Effector CD8-positive, alpha-beta T cell (primary cell): ENCODE measurements at places on chromosomes 4 and X.
A peak's percentile ranks its signal among the peaks of the same experiment; 100 is the strongest.

DNA sequence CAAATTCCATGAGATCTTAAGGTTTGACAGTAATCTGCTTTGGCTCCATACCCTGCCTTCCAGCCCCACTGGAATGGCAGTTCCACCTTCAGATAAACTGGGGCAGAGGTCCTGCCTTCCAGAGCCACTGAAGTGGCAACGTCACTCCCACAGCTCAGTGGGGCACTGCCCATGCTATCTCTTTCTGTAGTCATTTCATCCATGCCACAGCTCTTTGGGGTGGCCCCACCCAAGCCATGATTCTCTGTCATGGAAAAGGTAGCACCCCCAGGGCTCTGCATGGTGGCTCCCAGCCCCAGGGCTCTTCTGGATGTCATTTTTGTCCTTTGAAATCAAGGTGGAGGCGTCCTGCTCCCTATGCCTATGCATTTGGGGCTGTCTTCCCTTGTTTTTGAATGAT lies 596.5 kb downstream of the SPOCK3 start:
- no peak for DNase-seq

DNA sequence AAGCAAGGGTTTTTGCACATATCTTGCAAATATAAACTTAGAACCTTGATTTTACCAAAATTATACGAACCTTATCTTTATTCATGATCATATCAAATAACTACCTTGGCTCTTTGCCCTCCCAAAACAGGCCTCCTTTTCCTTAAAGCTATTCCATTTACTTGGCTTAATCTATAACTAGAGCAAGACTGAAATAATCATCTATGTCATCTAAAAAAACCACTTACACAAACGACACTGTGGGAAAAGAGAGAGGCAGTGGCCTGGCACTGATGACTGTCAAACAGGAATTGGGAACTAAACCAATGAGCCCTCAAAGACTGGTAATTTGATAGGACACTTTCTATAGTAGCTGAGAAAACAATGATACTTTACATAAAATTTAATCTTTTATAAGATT lies 11.7 kb upstream of the PTPN13 start:
- no peak for DNase-seq

DNA sequence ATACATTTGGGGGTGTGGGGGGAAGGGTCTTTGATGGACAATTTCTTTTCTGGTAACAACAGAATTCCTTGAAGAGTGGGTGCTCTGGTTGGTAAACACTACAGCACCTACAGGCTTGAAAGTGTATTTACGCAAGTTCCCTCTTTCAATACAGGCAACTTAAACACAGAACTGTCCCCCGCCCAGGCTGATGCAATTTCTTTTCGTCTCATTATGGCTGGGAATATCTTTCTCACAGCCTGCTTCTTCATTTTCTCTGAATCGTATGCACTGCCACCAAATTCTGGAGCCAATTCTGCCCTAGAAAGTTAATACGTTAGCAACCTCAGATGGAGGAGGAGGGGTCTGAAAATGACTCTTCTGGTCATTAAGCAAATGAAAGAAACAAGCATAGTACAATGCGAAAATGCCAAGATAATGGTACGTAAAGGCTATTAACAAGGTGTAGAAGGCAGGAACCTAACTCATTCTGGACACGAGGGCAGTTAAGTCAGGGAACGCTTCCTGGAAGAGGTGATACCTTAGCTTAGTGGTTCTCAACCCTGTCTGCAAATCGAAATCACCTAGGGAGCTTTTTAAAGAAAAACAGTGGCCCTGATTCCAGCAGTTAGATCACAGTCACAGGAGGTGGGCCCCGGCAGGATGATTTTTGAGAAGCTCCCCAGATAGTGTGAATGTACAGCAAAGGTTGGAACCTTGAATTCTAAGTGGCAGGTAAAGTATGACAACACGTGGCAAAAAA lies 1.0 kb downstream of the AGA start:
- DNase-seq, result no peak

DNA sequence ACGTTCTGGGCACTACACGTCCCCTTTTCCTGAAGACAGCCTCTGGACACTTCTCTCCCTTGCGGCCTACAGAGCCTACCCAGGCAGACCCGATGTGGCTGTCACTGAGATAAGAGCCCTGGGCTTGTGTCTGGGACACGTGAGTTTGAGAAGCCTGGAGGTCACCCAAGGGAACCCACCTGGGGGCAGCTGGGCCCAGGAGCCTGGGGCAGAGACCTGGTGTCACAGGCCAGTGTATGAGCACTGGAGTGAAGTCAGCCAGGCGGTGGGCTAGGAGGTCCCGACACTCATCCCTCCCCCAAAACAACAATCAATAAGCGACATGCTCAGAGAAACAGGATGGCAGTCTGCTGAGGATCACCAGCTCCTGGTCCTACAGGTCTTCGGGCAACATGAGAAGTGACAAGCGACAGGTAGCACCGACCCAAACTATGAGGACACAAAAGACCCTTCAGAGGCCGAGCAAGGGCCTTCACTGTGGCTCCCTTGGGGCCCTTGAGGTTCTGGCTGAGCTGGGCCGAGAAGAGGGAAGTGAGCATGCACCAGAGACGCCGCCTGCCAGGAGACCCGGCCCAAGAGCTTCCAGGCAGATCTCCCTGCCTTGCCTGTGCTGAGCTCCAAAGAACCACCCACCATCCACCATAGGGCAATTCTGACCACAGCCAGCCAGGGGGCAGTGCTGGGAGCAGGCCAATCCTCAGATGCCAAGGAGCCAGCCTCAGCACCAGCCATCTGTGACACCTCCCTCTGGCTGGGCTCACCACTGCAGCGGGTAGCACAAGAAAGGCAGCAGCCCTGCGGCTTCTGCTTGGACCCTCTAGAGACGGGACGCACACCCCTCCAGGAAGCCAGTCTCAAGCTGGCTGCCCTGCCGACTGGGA lies 11.0 kb upstream of the DUSP9 start:
- no peak for DNase-seq

DNA sequence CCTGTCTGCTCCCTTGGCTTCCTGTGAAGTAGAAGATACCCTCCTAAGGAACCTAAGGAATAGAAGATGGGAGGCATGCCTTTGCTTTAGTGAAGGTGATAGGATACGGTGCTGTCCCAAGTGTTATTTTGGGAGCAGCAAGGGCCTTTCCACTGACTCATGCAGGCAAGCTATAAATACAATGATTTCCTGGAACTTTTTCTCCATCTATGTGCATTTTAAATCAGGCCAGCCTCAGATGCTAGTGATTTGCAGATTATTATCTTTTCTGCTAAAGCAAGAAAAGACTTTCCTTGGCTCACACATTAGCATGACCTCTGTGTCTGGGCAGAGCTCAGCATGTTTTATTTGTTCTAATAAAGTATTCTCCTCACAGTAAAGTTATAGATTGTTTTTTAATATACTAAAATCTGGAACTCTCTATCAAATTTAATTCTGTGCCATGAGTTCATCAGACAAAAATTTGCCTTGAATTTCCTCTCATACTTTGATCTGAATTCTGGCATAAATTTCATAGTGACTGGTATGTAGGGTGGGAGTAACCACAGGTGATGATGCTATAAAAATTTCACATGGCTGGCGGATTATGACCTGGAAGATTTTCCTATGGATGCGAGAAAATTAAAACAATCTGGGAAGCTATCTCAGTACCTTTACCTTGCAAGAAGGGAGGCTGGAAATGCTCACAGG lies 131.7 kb downstream of the REPS2 start:
- no peak for DNase-seq

- no peak for DNase-seq
Measured at GRCh38 chrX:86946569-86946968, 571.0 kb upstream of the KLHL4 start.

- DNase-seq, result no peak
Measured at GRCh38 chr4:113952452-113953029, 26.9 kb downstream of the ARSJ start.

DNA sequence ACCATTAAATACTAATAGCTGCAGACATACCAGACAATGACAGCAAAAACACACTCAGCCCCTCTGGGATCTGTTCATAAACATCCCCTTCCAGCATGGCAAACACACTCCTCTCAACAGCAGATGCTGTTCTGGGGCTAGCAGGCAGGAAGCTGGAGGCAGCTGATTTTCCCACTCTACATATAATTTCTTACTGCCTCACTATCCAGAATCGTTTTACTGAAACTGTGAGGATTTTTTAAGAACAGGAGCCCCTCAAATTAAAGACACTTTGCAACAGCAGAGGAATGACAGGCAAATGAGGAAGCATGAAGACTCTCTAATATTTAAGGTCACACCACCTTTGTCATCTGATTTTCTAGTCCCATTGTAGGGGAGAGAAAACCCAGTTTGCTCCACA lies 2.2 kb downstream of the MAPK10 start:
- DNase-seq, result no peak

DNA sequence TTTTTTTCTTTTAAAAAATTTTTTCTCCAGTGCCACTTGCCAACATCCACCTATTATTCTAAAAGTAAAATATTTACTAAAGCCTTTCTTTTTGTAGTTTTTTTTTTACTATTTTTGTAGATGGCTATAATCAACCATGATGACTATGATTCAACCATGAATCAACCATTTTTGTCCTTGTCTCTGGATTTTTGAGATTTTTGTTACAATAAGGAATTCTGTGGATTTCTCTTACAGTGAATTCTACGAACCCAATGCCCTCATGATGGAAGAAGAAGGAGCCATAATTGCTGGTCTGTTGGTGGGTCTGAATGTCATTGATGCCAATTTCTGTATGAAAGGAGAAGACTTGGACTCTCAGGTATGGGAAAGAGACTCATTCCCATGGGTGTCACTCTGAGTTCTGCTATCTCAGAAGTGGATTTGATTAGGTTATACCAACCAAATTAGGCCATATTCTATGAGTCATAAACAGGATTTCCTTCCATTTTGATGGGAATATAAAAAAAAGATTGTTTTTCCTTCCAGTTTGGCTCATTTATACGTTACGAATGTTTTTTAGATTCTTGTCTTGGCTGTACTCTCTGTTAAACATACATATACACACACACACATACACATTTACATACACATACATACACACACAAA lies 46.7 kb downstream of the RUFY3 start:
- DNase-seq, result no peak

DNA sequence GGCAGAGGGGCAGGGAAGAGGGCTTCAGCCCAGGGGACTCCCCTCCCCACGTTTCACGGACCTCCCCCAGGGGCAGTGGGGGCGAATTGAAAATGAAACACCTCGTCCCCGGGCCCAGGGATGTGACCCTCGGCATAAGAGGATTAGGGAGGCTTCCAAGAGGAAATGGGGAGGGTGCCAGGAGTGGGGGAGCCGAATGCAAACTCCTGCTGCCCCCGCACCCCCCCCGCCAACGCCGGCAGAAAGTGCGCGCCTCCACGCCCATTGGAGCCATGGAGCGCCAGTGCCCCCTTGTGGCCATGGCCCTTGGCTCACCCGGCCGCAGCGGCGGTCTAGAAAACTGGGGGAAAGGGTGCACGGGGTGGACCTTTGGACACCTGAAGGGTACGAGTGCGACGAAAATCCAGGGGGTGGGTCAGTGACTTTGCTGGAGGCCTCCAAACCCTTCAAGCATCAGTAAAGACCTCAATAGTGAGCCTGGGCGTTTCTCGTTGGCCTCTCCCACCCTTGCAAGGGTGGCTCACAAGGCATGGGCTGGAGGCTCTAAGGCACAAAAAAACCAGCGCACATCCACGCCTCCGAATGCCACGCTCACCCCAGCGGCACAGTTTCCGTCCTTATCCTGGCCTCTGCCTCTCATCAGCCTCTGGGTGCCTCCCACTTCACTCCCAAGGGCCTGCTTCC lies 120.8 kb upstream of the PJA1 start:
- peak; percentile 24 for DNase-seq

DNA sequence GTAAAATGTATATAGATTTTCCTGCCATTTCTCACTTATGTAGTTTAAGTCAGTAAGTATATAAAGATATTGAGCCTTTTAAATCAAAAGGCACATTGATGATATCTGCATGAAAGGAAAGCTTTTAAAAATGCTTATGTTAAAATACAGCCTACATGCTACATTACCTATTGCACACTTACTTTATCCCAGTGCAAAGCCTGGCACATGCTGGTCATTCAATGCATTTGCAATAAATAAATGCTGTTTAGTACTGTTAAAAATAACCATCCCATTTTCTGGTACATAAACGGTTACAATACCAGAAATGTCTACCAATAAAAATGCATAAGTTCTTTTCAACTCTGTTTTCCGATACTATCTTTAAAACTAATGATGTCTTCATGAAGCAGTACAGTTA lies 22.1 kb upstream of the SPATA4 start:
- DNase-seq, result no peak

- no peak for DNase-seq
Measured at GRCh38 chr4:174365018-174365587, 81.4 kb downstream of the CEP44 start.

- peak; percentile 23 for DNase-seq
Measured at GRCh38 chrX:69163936-69164741, 1.1 kb downstream of the PJA1 start.
